ENCODE measurements at places on chromosomes 2 and 18.

- no peak for DNase-seq
These were observed 1.1 kb downstream of the NCKAP1 start for GRCh38 chr2:183037074-183037552.

- no peak for DNase-seq
These were observed 115.8 kb downstream of the SS18 start for GRCh38 chr18:25974630-25975077.

DNA sequence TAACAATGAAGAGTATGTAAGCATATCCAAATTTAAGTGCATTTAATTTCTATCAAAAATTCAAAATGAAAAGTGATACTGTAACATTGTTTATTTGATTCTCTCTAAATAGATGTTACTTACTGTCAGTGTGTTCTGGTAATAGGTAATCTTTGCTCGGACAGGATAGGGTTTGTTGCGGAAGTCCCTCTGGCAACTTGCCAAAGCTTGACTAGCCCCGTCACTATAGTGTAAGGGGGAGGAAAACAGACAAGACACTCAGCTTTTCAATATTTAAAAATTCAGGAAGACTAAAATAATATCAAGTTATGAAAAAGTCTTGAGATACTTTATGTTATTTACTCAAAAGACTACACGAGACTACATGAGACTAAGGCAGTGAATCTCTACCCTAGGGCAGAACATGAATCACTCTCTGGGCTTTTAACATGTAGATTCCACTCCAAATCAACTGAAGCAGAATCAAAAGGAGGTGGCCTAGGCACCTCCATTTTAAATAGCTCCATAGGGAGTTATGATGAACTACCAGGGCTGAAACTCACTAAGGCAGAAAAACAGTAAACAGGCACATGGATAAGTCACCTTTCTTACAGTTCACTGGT lies 5.9 kb downstream of the LMAN1 start:
- DNase-seq: no peak

GRCh38 chr18:50104421-50104820 lies 90.5 kb downstream of the MYO5B start:
- no peak for DNase-seq

GRCh38 chr2:184339966-184340365 lies 258.4 kb upstream of the ZNF804A start:
- DNase-seq: no peak

DNA sequence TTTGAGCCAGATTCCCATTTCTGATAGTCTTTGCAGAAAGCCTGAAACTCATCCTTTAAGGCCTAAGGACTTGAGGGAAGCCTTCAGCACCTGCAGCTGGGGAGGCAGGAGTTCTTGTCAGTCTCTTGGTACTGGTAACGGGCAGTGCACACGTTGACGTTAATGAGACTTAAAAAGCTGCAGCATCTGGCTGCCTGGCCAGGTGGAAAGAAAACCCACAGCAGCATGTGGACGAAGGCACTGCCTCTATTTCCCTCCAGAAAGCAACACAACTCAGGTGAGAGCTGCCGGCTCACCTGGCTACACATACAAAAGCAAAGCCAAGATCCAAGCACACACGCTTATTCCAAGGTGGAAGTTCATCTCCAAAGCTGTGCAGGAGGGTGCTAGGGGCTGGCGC lies 178.8 kb downstream of the ANAPC1 start:
- no peak for DNase-seq

GRCh38 chr2:27809761-27810241 lies 38.3 kb downstream of the MRPL33 start:
- no peak for DNase-seq

DNA sequence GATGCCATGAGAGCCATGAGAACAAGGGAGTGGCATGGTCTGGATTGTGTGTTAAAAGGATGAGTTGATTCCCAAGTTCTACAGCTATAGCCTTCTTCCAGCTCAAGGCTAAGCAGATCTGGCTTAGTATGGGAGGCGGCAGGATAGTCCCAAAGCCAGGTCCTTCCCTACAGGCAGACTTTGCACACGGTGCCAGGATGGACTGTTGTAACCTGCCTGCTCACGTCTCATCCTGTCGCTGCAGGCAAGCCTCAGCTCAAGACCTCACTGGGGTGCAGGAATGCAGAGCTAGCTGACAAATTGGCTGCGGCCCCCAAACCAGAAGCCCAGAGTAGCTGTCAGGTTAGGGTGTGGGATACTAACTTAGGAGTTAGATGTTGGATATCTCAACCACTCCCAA lies 28.8 kb upstream of the IGFBP5 start:
- DNase-seq: no peak

DNA sequence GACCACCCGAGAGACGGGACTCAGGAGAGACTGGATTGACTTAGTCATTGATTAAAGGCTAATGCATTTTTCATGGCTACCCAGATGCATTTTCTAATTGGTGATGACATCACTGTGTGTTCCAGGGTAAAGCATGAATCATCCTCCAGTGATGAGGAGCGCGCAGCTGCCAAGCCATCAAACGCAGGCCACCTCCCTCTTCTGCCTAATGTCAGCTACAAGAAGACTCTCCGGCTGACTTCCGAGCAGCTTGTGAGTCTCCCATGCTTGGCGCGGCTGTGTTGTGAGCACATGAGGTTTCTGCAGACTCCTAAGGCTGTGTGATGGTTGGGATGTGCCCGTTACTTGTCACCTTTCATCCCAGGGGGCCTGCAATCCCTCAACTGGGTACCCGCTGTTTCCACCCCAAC lies 56.4 kb downstream of the LPIN1 start:
- DNase-seq: no peak

DNA sequence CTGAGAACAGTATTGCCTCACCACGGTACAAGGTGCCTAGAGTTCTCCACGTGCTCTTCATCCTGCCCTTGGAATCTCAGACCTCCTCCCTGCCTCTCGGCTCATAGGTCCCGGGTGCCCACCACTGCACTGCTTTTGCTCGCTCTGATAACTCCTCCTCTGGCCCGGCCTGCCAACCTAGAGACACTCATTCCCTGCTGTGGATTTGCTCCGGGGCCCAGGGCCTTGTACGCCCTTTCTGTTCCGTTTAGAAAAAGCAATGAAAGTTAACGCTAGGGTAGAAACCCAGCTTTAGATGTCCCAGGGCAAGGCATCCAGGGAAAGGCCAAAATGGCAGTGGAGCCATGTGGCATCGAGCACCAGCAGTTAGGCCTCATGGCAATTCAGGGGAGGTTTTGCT lies 253.9 kb downstream of the VAPA start:
- DNase-seq: no peak

DNA sequence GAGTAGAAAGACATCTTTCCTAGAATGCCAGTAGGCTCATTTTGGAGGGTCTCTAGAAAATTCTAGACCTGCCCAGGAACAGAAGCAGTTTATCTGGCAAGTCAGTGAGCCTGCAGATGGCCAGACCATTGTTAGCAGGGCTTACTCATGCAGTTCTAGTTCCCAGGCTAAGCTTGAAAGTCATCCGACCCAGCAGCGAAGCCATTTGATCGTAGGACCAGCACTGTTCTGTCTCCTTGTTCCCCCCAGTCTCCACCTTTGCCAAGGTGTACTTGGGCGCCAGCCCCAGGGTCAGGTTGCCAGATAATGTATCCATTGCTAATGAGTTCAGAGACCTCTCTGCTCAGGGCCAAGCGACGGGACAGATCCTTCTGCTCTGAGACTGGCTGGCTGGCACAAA lies 70.1 kb downstream of the EPAS1 start:
- DNase-seq: no peak
